ENCODE measurements at places on chromosomes 7 and 10. TPM values are rescaled to one million over a fixed set of nuclear protein-coding genes. Genes with fewer than 3 reads are reported as not detected.

ZNF736 gene
- total RNA-seq: 14.4 TPM

AGR2 gene
- total RNA-seq: 2.6 TPM

CXCL12 gene
- total RNA-seq: 61.4 TPM

CLDN4 gene
- total RNA-seq: 208 TPM

LRRC61 gene
- total RNA-seq: 38.1 TPM

HABP2 gene
- not detected for total RNA-seq

NPFFR1 gene
- 0.05 TPM for total RNA-seq

SLC29A3 gene
- 5.1 TPM for total RNA-seq

EPHB6 gene
- 46.2 TPM for total RNA-seq
